ENCODE measurements at places on chromosomes 16 and 17.
A peak's percentile ranks its signal among the peaks of the same experiment; 100 is the strongest.

DNA sequence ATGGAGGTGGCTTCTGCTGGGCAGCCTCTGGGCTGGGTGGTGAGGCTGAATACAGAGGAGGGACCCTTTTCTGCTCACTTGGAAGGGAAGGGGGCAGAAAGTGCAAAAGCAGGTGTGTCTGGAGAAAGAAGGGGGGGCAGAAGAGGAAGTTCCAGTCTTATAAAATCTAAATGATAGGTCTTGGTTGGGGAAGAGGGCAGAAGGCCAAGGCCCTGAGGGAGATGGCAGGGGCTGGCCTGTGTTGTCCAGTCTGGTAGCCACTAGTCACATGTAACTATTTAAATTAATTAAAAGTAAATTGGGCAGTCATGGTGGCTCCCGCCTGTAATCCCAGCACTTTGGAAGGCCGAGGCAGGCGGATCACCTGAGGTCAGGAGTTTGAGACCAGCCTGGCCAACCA lies 2.5 kb upstream of the CAMKK1 start:
- no peak for DNase-seq

DNA sequence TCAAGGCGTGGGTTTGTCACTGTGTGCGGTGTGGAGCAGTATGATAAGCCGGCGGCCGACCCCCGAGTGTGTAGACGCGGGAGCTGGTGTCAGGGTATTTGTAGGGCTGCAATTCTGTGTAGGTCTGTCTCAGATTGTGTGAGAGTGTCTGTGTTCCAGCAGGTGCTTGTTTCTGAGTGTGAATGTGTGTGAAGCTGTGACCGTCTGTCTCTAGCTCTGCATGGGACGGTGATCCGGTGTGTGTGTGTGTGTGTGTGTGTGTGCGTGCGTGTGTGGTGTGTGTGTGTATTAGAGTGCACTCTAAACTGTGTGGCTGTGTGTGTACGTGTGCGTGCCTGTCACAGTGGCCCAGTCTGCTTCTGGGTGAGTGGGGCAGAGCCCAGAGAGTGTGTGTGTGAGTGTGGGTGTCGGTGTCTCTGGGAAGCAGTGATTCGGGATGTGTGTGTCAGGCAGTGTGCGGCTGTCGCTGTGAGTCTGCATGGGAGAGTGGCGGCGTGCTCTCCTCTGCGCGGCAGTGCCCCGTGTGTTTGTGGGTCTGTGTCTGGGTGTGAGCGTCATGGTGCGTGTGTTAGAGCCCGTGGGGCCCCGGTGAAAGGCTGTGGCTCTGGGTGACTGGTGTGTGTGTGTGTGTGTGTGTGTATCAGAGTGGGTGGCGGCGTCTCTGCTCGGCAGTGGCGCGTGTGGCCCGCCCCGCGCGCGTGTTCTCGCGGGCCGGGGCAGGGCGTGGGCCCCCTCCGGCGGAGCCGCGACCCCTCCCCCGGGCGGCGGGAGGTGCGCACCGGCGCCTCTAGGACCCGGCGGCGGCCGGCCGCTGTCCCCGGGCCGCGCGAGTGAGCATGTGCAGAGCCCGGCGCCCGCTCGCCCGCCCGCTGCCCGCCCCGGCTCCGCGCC lies at the start of gene WSCD1:
Gene WSCD1, plus strand, starts transcription at position 841 of the 891 bp plus-strand sequence. CDS start 10,280 bp downstream, outside the sequence.
- peak; percentile 69 for DNase-seq

GRCh38 chr16:72009779-72010178 lies 1.2 kb downstream of the DHODH start:
- no peak for DNase-seq

- DNase-seq, result peak; percentile 98
Observed at GRCh38 chr16:51151961-51152663, 1.0 kb upstream of the SALL1 start.

DNA sequence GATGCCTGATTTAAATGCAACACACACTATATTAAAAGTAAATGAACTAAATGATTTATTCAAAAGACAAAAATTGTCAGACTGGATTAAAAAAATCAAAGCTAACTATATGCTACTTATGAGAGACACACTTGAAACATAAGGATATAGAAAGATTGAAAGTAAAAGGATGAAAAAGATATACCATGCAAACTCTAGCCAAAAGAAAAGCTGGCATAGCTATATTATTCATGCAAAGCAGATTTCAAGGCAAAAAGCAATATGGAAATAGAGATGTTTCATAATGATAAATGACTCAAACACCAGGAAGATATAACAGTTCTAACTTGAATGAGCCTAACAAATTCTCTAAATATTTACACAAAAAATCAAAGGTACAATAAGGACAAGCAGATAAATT lies 149.2 kb downstream of the MYO1D start:
- DNase-seq, result no peak

GRCh38 chr16:6281994-6282393 lies 1050.7 kb upstream of the RBFOX1 start:
- no peak for DNase-seq

GRCh38 chr17:77144227-77144626 lies 3.5 kb downstream of the SEC14L1 start:
- DNase-seq, result no peak

- DNase-seq, result no peak
Observed at GRCh38 chr16:79609861-79610260, 9.3 kb upstream of the MAF start.

DNA sequence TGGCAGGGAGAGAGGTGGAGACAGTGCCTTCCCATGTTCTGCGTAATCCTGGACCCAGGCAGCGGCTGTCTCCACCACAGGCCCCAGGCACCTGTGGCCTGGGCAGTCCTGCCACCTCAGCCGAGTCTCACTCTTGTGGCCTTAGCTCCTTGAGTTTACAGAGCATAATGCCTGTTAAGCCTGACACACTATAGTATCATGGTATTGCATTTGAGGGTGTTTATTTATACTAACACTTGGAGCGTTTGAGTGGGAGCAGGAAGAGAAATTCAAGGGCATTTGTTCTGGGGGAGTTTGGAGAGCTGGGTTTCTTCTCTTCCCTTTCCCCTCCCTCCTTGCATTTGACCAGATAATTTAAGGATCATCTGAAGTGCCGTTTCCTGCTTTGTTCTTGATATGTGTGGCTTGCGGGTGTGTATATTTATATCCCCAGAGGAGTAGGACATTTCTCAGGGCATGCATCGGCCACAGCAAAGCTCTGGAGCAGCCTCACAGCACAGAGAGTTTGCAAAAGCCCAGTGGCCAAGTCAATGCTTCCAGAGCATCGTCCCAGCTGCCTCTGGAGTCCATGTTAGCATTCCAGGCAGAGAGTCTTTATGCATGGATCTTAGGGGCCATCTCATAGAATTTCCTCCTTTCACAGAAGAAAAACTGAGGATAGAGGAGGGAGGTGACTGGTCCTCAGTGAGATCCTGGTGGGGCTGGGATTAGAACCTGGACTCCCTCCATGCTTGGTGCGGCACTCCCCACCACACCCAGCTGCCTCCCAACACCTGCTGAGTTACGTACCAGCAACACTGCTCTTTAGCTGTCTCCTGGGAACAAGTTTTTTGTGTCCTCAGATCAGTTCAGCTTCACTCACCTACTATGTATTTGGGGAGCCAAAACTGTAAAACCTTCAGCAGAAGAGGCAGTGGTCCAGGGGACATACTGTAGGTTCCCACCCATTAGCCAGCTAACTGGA lies 222.8 kb downstream of the CCDC182 start:
- no peak for DNase-seq

GRCh38 chr16:51163894-51164566 lies 13.0 kb upstream of the SALL1 start:
- peak; percentile 60 for DNase-seq

- no peak for DNase-seq
Observed at GRCh38 chr16:1535391-1536291, 2.2 kb downstream of the TMEM204 start.

GRCh38 chr17:72250206-72250605 lies 129.4 kb downstream of the SOX9 start:
- DNase-seq, result no peak

- no peak for DNase-seq
Observed at GRCh38 chr16:5415123-5415522, 317.5 kb upstream of the EEF2KMT start.

DNA sequence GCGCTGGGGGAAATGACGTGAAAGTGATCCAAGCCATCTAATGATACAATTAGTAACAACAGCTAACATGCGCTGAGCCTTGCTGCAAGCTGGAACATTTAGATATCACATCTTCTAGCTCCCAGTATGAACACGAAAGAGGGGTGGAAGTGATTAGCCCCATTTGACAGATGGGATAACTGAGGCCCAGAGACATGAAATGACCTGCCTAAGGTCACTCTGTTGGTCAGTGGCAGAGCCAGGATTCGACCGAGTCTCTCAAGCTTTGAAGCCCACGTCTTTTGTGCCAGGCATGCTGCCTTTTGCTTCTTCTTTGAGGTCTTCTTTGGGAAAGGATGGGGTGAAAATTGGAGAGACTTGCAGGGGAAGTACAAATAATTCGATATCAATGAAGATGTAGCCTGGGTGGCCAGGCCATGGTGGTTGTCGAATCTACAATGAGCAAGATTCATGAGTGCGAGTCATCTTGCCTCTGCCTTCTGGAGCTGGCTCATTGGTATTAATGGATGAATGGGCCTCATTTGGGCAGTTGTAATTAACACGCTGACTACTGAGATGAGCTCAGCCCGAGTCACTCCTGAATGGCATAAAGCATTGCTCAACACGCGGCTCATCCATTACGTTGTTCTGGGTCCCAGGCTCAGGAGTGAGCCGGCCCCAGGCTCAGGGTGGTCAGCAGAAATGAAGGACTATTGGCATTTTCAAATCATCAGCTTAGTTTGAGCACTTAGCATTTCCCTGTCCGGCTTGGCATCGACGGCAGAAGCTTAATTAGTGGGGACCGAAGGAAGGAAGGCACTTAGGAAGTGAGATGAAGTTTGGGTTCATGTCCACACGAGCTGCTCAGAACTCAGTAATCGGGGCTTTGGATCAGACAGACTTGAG lies 28.0 kb upstream of the GPRC5B start:
- peak; percentile 24 for DNase-seq

GRCh38 chr17:53765609-53766008 lies 57.1 kb upstream of the KIF2B start:
- no peak for DNase-seq

DNA sequence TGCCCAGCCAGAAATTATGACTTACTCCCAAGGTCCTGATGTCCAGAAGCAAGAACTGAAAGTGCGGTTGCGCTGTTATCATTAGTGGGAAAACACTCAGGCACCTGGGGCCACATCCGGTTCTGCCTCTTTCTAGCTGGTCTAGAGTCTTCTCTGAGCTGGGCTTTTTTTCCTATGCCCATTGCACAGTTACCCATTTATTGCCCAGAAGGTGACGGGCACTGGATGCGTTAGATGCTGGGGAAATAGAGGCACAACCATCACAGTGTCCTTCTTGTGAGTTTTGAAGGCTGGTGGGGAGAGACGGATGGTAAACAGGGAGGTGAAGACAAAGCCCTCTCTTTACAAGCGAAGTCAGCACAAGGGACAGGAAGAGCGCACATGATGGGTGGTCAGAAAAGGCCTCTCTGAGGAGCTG lies 37.7 kb downstream of the PLCG2 start:
- no peak for DNase-seq

DNA sequence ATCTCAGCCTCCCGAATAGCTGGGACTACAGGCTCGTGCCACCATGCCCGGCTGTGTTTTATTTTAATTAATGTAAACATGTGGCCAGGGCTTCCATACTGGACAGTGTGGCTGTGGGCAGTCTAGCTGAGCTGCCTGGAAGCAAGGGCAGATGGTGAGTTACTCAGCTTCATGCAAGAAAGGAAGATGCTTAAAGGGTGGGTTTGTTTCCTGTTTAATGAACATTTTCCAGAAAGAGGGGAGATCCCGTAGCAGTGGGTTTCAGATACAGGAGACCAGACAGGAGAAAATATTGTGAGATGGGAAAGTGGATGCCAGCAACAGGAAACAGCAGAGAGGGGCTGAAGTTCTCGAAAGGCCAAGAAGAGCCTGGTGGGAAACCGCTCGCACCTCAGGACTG lies 7.3 kb downstream of the MAPK8IP3 start:
- no peak for DNase-seq

- peak; percentile 13 for DNase-seq
Observed at GRCh38 chr16:57186872-57187854, 1.0 kb downstream of the RSPRY1 start.

- no peak for DNase-seq
Observed at GRCh38 chr16:22328081-22328725, 31.0 kb downstream of the POLR3E start.

DNA sequence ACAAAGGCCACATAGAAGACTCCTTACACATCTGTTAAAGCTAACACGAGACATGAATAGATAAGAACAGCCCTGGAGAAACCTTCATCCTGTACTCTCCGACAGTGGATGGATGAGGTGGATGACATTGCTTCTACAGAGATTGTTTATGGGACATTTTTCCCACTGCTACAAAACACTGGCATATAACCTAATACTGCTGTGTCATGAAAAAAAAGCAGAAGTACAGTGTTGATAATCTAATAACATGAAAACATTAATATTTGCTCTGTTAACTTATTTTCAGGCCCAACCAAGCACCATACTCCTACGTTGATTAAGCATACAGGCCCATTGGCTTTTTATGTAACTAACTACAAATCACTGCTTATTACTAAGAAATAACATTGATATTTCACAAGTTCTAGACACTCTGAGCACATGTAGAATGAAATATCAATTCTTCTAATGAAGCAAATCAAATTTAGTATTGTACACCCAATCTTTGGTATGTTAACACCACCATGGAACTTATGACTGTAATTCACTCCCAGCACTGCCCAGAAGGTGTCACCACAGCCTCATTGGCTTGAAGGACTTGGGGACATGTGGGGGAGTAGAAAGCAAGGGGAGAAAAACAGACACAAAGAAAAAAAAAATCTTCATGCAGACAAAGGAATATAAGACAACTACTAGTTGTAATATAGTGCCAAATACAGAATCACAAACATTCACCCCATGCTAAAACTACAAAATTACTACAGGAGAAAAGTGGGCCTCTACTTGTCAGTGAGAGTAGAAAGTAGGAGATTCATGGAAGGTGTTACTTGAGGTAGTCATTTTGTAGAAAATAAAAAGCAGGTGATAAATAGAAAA lies 330.0 kb upstream of the PMFBP1 start:
- peak; percentile 81 for DNase-seq

GRCh38 chr16:54546521-54546920 lies 259.9 kb upstream of the IRX3 start:
- peak; percentile 17 for DNase-seq

- DNase-seq, result peak; percentile 84
Observed at GRCh38 chr16:30491744-30492308, 19.3 kb downstream of the ITGAL start.

DNA sequence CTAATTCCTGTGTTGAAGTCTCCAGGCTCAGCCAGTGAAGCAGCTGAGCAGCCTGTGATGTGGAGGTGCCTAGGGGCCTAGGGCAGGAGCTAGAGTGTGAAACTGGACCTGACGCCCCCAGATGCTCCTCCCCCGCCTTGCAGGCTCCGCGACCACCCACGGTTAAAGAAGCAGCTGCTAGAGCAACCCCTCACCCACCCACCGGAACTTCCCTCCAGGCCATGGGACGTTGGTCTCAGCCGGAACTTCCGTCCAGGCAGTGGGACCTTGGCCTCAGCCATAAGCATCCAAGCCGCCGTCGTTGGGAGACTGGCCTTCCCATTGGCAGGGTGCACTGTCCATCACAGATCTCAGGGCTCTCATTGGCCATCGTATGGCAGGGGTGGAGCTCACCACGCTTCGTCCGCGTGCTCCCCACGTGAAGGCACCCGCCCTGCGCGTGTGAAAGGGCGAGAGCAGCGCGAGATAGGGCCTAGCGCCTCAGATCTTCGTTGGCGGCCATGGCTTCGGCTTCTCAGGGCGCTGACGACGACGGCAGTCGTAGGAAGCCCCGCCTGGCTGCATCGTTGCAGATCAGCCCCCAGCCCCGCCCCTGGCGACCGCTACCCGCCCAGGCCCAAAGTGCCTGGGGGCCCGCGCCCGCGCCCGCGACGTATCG lies at the start of gene ADAD2:
Gene ADAD2, plus strand, starts transcription at position 427 of the 658 bp plus-strand sequence. Its CDS starts 74 bp downstream, at position 501.
- no peak for DNase-seq

Data from AG20443 (cell line).